Esophagus muscularis mucosa (tissue), 4 donors: ENCODE measurements at places on chromosomes 11 and 22. TPM values are rescaled to one million over a fixed set of nuclear protein-coding genes. Genes with fewer than 3 reads are reported as not detected.

- DNase-seq: no peak
Observed at GRCh38 chr11:72776844-72777754, 16.7 kb downstream of the STARD10 start.

GRCh38 chr11:131674051-131674755, 303.8 kb downstream of the NTM start:
- DNase-seq: peak; percentile 94

DNA sequence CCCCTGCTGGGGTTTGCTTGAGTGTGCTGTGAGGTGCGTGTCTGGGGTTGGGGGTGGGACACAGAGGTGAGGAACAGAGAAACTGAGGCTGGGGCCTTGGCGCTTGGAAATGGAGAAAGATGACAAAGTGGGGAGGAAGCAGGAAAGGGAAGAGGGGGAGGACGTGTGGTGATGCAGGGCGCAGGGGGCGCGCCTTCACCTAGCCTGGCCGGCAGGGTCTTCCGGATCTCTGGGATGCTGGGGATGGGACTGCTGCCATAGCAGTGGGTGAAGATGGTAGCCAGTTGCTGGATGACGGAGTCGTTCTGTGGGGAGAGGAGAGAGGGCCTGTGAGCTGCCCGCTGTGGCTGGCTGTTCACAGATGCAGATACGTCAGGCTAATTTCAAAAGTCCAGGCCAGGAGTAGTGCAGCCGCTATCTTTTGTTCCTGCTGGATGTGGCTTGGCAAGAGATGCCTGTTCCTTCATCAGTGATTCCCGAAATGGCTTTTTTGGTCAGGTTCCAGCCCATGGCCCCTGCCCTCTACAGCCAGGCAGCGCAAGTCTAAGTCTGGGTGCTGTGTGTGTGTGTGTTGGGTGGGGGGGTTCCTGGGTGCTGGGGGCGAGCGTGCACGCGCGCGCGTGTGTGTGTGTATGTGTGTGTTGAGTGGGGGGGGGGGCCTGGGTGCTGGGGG, 54.8 kb downstream of the NAT10 start:
- no peak for DNase-seq

DNA sequence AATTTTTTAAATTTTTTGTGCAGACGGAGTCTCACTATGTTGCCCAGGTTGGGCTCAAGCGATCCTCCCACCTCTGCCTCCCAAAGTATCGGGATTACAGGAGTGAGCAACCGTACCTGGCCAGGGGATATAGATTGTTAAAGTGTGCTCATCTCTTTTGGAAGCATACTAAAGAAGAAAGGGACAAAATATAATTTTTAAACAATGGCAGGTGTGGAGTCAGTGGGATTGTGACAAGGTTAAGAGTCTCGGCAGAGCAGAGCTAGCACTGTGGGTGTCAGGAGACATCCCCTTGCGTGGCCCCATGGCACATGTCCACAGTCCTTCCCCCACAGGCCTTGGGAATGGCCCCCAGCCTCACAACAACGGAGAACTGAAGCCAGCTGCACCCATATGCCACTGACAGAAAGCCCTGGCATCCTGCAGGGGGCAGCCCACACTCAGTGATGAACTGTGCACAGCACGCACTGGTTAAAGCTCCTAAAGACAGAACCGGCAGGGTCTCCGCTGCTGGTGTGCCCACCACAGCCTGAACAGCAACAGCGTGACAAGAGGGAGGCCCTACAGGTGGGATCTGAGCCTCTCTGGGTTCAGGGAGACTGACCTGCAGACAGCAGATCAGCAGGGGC, 29.9 kb downstream of the SERPIND1 start:
- no peak for DNase-seq

GRCh38 chr11:8749202-8749601, 66.6 kb downstream of the RPL27A start:
- no peak for DNase-seq

GRCh38 chr22:47335958-47336357, 573.5 kb downstream of the TBC1D22A start:
- DNase-seq: no peak

DNA sequence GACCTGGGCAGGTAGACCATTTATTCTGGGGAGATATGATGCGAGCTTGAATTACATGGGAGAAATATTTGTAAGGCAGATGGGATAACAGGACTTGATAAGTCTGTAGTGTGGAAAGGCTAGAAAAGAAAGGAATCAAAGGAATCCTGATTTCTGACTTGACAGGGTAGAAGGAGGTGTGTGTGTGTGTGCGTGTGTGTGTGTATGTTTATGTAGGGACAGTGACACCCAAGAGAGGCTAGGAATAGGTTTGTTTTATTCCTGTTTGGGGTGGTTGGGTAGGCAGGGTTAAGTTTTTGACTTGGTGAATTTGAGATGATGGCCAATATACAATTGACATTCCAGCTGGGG, 390 bp upstream of the HTATIP2 start:
- DNase-seq: no peak

DNA sequence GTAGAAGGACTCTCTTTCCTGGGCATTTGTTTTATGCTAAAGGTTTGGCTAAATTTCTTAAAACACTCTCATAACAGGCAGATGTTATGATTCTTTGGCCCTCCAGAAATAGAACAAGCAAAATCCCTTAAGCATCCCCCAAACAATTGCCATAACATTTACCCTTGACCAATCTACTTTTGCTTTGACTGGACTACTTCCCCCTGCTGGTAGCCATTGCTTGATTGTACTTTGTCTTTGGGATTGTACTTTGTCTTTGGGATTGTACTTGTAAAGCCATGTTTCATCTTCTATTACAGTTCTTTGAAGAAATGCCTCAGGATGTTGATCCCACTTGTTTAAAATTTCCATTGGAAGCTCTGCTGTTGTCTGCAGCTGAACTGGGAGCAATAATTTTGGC, 53.3 kb upstream of the GLYAT start:
- DNase-seq: no peak

DNA sequence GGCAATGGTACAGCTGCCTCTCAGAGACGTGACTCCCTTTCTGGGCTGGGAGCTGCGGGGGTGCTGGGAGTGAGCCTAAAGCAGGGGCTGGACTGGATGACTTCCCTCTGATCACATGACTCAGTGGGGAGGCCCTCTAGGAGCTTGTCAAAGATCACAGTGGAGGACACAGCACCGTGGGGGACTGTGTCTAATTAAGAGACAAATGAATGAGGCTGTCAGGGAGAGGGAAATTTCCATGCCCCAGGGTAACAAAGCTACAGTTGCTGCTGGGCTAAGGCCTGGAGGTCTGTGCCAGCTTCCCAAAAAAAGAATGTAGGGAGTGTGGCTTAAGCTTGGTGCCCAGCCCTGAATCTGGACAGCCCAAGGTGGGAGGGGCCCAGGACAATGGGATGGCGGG, 262.8 kb upstream of the PLET1 start:
- DNase-seq: no peak

DNA sequence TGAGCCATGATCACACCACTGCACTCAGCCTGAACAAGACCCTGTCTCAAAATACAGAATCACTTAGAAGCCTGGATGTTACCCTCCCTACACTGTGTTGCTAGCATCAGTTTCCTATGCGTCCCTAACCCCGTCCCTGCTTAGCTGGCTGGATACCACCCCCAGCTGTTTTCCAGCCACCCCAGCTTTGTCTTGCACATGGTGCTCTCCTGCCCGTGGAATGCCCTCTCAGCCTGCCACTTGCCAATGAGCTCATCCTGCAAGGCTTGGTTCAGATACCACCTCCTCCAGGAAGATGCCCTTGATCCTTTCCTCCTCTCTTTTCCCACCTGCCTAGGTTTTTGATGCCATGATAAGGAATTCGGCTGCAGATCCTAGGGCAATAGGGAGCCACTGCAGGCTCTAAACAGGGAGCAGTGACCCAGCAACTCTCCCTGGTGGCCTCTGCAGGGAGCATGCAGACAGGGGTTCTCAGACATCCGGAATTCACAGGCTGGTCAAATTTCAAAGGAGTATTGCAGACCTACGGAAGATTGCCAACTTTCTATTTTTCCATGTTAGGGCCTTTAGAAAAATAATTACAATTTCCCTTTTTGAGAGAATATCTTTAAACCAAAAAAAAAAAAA, 52.7 kb upstream of the WNT7B start:
- DNase-seq: no peak

- no peak for DNase-seq
Observed at GRCh38 chr22:17120711-17121232, 388 bp downstream of the TMEM121B start.

DNA sequence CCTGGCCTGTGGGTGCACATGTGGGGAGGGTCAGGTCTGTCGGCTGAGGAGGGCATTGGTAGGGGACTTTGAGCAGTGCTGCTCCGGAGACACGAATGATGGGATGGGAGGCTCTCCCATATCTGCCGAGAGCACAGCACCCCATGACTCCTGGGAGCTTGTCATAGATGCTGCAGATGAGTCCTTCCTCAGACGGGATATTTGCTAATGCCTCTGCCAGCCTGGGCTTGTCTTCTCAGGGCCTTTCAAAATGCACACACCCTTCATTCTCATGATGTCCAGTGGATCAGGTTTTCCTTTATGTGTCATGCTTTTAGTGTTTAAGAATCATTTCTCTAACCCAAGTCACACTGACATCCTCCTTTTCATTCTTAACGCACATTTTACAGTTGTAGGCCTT, 8.1 kb upstream of the RNH1 start:
- DNase-seq: no peak

DNA sequence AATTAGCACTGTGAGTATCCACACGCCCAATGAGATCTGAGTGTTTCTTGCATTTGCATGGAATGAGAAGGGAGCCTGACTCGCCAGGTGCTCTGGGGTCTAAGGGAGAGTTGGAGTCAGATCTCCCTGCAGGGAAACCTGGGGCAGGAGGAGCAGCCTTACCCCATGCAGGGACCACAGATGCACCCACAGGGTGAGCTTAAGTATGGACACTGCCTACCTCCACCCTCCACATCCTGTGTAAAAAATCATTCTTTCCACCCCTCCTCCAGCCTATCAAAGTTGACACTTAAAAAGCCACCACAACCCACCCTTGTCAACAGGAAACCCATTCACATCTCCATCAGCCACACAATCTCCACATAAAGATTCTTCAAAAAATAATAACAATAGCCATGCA, 67.0 kb upstream of the IGLL5 start:
- peak; percentile 53 for DNase-seq

DNA sequence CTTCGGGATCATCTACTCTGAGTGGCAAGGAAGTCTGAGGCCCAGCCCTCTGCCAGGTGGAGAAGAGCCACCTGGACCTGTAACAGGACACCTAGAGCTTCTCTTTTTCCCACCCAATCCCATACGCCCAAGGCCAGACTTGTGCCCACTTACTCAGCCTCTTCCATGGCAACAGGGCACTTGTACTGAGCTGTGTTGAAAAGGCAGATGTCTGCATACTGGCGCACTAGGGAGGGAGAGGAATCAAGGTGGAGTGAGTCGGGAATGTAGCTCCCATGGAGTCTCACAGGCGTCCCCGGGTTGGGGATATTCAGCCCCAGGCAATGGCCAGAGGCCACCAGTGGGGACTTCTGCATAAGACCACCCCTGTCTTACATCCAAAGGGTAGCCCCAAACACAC, 36.1 kb downstream of the TPBGL start:
- DNase-seq: no peak

TRIM48 gene
- total RNA-seq: not detected

GGTLC3 gene
- not detected for total RNA-seq

CBX7 gene
- 251 TPM for total RNA-seq

PANX3 gene
- not detected for total RNA-seq

SLN gene
- total RNA-seq: not detected

OR4D5 gene
- not detected for total RNA-seq
